Activated CD8-positive, alpha-beta T cell treated with anti-CD3 and anti-CD28 coated beads, Interleukin-2, amount 10 ng/mL, durations not matched to agents 7 days and 5 days (primary cell): ENCODE measurements at places on chromosomes 7 and 10.

- no peaks in the 10 kb centered on the region for H3K36me3 ChIP-seq
- no peak overlapping the region for H3K27ac ChIP-seq
- no peaks in the 10 kb centered on the region for H3K27me3 ChIP-seq
- DNase-seq: no peak
- no peaks in the 10 kb centered on the region for H3K4me1 ChIP-seq
These were observed 179.9 kb downstream of the SEMA3E start for GRCh38 chr7:83469076-83469475.

GRCh38 chr7:140358412-140359051 is 39.8 kb downstream of the SLC37A3 start:
- H3K27ac ChIP-seq: peak overlapping the region; percentile 93
- DNase-seq: peak; percentile 32
- H3K4me1 ChIP-seq: peaks cover 26% of the 10 kb centered on the region
- H3K27me3 ChIP-seq: no peaks in the 10 kb centered on the region

DNA sequence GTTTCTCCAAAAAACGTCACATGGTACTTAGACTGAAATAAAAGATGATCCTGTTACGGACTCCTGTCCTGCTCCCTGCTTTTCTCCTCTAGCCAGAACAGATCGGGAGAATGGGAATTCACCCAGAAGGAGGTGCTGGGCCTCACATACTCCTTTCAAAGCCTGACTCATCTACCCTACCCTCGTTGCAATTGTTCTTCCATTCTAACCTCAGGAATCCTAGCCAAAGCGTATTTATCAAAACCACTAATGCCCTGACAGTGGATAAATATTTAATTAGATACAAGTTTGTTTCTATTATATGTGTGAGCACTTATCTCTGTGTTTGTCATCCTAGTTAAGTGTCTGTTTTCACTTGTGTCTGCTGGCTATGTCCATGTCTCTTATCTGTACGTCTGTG is 21.7 kb downstream of the ZCWPW1 start:
- peaks cover 11% of the 10 kb centered on the region for H3K27me3 ChIP-seq
- no peak for DNase-seq
- H3K36me3 ChIP-seq: no peaks in the 10 kb centered on the region
- H3K4me3 ChIP-seq: no peak overlapping the region

DNA sequence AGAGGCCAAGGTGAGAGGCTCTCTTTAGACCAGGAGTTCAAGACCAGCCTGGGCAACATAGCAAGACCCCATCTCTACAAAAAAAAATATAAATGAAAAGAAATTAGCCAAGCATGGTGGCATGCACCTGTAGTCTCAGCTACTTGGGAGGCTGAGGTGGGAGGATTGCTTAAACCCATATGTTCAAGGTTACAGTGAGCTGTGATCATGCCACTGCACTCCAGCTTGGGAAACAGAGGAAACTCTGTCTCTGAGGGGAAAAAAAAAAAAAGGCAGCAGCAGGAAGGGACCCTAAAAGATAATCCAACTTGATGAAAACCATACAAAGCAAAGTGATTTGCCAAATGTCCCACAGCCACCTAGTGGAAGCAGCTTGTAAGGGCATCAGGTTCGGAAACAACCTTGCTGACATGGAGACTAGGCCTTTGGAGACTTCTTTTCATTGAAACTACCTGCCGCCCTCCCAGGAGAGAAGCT is 15.6 kb upstream of the PBLD start:
- no peak overlapping the region for H3K4me3 ChIP-seq
- peaks cover 7% of the 10 kb centered on the region for H3K4me1 ChIP-seq
- DNase-seq: peak; percentile 65
- H3K36me3 ChIP-seq: peaks cover 45% of the 10 kb centered on the region
- no peaks in the 10 kb centered on the region for H3K27me3 ChIP-seq
- peak overlapping the region; percentile 54 for H3K27ac ChIP-seq

- peaks cover 27% of the 10 kb centered on the region for H3K4me1 ChIP-seq
- no peak for DNase-seq
- no peak overlapping the region for H3K4me3 ChIP-seq
- H3K27me3 ChIP-seq: peaks cover 2% of the 10 kb centered on the region
- H3K27ac ChIP-seq: no peak overlapping the region
These were observed 78.0 kb downstream of the MALSU1 start for GRCh38 chr7:23377134-23377533.
